ENCODE measurements at places on chromosomes 16 and 17.

DNA sequence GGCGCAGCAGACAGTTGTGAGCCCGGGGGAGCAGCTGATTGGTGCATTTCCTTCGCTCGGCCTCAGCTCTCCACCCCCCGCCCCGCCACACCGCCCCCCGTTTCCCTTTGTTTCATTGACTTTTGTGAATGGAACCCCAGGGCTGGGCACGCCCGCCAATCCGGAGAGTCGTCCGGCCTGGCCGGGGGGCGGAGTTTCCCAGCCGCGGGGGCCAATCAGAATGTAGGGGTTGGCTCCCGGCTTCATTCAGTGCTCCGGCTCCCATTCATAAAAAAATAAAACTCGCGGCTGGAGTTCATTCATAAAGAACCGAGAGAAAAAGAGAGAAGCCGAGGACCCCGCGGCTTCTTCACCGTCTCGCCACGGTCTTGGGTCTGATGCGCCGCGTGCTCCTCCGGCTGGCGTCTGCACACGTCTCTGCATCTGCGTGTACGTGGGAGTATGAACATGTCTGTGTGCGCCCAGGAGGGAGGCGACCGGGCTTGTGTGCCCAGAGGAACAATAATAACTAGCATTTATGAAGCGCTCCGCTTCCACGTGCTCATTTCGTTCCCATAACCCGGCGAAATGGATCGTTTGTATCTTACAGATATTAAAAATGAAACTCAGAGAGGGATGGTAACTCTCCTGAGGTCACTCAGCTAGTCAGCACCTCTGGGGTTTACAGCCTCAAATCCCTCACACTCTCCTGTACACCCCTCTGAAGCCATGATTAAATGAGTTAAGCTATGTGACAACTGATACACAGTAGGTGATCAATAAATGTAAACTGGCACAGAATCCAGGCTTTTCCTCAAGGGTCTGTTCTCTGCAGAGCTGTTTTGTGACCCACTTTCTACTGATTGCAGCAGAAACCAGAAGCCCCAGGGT, at the start of gene ETV4:
Gene ETV4 (minus strand): TSS at position 22 of the 870 bp plus-strand sequence. CDS start 723 bp downstream, outside the sequence.
- DNase-seq, result peak; percentile 86

GRCh38 chr17:29195465-29196081, 15.4 kb upstream of the MYO18A start:
- peak; percentile 92 for DNase-seq

DNA sequence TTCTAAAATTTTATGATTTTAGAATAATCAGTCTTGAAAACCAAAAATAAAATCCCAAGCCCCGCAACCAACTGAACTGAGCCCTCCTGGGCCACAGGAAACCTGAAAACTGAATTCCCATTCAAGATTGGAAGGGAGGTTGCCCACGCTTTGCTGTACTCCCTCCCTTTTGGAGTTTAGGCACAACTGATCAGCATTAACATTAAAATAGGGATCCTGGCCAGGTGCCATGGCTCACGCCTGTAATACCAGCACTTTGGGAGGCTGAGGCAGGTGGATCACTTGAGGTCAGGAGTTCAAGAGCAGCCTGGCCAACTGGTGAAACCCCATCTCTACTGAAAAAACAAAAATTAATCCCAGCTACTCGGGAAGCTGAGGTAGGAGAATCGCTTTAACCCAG, 52.7 kb upstream of the NETO2 start:
- DNase-seq, result no peak

GRCh38 chr16:73027685-73028111, 20.2 kb downstream of the ZFHX3 start:
- DNase-seq, result no peak

- no peak for DNase-seq
Measured at GRCh38 chr17:76716839-76717215, 6.1 kb upstream of the MXRA7 start.

DNA sequence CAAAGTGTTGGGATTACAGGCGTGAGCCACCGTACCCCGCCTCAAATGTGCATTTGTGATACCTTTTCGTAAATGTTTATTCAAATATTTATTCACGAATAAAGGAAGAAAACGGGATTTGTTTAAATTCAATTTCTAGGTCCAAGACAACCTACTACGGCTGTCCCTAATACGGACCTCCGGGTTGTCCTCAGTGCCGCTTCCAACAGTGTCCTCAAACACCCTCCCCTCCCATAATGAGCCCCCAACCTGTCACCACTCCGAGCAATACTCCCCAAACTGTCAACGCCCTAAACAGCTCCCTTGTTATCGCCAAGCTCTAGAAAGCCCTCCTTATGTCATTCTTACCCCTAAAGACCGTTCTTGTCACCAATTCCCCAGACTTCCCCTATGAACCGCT, 539 bp upstream of the GABARAPL2 start:
- DNase-seq, result no peak

DNA sequence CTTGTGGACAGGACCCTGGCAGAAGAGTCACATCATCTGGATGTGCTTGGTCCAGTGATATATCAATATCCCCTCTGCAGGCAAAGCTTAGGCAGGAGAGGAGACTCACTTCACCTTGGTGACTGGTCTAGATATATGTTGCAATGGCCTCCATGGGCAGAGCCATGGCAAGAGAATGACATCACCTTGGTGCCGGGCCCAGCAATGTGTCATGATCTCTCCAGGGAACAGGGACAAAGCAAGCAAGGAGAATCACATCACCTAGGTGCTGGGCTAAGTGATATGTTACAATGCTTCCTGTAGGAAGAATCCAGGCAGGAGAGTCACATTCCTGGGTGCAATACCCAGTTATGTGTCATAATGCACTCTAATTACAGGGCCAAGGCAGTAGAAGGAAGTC, 2106.2 kb downstream of the TP53TG3F start:
- no peak for DNase-seq

- peak; percentile 41 for DNase-seq
Measured at GRCh38 chr17:32483451-32484019, 3.3 kb upstream of the CDK5R1 start.

DNA sequence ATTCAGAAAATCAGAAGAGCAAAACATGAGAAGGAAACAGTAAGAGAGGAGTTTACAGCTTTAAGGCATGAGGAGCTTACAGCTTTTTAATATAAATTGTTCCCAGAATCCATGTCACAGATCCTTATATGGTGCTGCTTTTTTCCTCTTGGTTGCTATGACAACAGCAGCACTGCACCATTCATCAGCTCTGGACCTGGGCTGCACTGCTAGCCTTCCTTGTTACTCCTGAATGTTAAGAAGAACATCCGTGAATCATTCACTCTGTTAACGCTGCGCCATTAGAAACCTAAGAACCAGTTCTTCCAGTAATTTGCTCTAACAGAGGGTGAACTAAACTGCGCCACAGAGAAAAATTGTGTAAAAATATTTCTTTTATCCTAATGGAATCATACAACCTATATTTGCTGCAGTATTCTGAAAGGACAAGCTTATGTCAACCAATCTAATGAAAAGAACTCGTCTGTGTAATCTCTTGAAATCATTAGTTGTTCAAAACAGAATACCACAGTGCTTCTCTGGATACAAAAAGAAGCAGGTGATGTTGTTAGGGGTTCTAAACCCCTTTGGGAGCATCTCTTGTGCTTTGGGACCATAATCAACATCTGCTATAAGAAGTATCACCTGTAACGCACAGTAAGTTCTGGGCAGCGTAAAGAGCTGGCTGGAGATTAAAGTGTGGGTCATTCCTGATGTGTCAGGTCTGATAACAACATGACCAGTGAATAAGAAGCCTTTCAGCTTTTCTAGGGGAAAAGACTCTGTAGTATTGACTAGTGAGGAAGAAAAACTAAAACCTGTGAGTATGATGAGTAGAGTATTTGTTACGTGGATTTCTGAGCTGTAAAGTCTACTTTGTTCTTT, 151.2 kb downstream of the TANC2 start:
- no peak for DNase-seq

GRCh38 chr16:80047842-80048241, 447.3 kb upstream of the MAF start:
- DNase-seq, result no peak

DNA sequence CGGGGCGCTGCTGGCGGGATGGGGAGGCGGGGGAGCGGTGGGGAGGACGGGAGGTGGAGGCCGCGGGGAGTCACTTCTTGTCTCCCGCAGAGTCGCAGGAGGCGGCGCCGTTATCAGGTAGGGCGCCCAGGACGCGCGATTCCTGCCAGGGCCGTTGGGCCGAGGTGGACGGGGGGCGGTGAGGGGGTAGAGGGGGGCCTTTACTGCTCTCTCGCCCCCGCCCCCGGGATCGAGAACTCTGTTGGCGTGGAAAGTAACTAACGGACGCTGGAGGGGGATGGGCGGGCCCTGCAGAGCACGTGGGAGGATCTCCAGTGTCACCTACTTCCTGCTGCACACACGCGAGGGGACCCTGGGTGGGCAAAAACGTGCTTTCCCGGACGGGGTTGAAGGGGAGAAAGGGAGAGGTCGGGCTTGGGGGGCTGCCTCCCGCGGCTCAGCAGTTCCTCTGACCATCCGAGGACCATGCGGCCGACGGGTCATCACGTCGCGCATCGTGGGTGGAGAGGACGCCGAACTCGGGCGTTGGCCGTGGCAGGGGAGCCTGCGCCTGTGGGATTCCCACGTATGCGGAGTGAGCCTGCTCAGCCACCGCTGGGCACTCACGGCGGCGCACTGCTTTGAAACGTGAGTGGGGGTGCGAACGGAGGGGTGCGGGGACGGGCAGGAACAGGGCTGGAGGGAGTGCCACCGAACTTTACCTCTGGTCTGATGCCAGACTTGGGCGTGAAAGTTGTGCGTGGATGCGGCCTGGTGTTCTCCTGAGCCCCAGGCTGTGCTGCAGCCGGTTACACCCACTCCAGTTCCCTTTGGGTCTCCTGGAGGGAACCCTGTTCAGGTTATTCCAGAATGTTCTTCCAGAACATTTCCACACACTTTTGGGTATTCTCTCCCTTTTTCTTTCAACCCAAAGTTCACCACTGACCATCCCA, 569 bp downstream of the PRSS21 start:
- no peak for DNase-seq

Measured in inflammatory macrophage treated with lipopolysaccharide for 4 hours (primary cell).